ENCODE measurements at places on chromosomes 12 and 14.

- DNase-seq: no peak
These were observed 468.0 kb downstream of the BCAT1 start for GRCh38 chr12:24480766-24481449.

DNA sequence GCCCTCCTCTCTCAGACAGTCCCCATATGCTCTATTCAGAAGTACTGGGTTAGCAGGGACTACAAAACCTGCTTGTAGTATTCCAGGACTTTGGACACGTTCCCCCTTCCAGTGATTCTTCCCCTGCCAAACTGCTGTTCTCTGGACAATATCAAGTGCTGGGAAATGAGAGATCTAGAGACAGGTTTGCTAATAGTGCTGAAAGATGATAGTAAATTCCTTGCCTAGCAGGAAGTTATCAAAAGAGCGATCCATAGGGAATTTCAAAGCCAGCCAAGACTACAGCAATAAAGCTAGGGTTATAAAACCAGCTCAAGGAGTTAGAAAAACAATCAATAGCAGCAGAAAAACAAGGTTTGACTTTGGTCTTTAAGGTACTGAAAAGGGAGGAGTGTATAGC, 15.2 kb downstream of the SLC7A8 start:
- no peak for DNase-seq

- no peak for DNase-seq
These were observed 81.0 kb downstream of the ETV6 start for GRCh38 chr12:11730299-11731041.

- DNase-seq: no peak
These were observed 1054.7 kb downstream of the GALC start for GRCh38 chr14:86938320-86938719.

DNA sequence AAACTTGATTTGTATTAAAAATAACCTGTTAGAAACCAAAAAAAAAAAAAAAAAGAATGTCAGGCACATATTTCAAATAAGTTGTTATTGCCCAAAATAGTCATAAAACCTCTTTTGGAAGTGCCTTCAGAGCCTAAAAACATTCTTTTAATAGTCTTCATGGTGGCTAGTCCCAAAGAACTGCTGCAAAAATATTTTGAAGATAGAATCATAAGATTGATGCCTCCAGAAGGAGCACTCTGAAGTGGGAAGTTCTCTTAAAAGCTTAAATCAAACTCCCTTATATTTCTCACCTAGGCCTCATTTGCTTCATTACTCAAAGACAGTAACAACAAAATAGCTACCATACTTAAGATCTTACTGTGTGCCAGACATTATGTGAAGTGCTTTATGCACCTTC, 27.2 kb upstream of the NT5DC3 start:
- DNase-seq: peak; percentile 63

- peak; percentile 61 for DNase-seq
These were observed 95.5 kb upstream of the ETV6 start for GRCh38 chr12:11553871-11554533.

GRCh38 chr12:98343002-98343567, 172.3 kb upstream of the TMPO start:
- DNase-seq: no peak

DNA sequence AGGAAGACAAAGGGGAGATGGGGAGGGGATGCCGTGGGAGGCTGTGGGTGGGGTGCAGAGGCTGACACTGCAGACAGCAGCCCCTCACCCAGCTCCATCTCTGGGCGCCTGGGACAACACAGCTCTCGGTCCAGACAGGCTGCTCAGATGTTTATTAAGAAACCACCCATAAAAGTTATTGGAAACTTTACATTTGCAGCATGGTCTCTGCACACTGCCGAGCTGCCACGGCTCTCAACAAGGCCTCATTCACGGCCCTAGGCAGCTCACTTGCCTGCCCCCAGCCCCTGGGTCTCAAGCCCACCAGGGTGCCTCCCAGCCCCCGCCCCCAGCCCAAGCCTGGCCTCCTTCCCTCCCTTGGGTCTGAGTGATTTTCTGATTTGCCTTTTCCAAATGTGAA, 21.0 kb upstream of the COL2A1 start:
- no peak for DNase-seq

- peak; percentile 70 for DNase-seq
These were observed 17.6 kb upstream of the RNASE3 start for GRCh38 chr14:20873370-20874177.

DNA sequence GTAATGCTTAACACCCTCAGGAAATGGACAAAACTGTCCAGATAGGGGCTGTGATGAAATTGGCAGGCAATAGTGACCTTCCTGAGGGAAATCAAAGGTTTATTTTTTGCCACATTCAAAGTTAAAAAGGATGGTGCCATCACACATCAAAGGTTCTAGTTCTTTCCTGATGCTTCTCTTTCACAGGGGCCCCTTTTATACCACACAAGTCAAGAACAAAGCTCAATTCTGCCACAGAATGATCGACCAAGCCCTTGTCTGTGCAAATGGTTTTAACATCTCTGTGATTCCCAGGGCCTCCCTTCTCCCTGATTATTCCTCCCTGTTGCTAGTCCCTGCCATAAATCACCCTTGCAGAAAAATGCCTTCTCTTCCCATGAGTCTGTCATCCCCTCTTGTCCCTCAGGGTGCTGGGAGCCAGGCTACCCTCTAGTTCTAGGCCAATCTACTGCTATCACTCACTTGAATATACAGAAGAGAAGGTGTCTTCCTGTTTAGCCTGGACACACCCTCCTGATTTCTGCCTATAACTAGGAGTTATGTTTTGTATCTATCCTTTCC, 22.7 kb downstream of the SMCO2 start:
- DNase-seq: no peak

DNA sequence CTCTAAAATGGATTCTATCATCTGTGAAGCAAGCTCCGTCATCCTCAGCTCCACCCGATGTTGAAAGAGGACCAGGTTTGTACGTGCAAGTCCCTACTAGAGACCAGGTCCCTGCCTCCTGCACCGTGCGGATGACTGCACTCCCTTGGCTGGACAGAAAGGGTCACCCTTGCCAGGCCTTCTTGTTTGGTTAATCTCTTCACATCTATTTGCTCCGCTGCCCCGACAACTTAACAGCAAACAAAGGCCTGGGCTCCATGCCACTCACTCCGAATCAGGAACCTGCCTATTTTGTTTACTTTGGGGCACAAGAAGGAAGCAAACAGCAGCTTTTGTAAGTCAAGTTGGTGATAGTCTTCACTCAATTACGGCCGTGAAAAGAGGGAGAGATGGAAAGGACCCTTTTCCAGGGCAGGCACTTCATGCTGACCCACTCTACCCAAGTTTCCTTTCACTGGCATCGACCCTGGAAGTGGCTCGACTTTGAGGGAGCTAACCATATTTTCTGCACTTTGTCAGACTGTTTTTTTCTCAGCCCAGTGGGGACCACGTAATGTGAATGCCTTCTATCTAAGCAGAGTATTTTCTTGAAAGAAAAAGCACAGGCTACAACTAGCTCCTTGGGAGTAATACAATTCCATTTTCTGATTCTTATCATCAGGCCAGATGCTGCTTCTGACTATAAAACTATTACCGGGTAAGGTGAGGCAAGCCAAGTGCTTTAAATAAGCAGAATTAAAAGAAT, 202.6 kb downstream of the FOXN3 start:
- DNase-seq: no peak

- no peak for DNase-seq
These were observed 30.9 kb downstream of the TBC1D15 start for GRCh38 chr12:71870416-71870815.

- peak; percentile 68 for DNase-seq
These were observed 48.6 kb upstream of the RHOJ start for GRCh38 chr14:63155511-63156185.

- DNase-seq: no peak
These were observed 7.6 kb downstream of the TECPR2 start for GRCh38 chr14:102370305-102370809.

DNA sequence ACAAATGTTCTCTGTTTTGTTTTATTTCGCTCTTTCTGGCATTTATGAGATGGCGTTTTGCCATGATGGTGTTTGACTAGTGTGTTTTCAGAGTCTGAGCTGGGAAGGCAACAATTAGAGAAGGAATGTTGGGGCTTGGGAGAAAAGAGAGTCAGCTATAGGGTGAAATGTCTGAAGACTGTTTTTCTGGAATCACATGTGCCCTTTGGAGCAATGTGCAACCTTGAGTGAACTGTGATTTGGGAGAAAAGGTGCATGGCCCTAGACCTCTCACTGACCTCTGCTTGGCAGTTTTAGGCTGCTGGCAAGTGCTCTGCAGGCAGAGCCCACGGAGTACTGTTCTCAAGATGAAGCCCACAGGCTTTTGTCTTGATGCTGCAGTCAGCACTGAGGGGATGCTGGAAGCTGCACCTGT, 379.9 kb upstream of the PDE3A start:
- DNase-seq: peak; percentile 87

DNA sequence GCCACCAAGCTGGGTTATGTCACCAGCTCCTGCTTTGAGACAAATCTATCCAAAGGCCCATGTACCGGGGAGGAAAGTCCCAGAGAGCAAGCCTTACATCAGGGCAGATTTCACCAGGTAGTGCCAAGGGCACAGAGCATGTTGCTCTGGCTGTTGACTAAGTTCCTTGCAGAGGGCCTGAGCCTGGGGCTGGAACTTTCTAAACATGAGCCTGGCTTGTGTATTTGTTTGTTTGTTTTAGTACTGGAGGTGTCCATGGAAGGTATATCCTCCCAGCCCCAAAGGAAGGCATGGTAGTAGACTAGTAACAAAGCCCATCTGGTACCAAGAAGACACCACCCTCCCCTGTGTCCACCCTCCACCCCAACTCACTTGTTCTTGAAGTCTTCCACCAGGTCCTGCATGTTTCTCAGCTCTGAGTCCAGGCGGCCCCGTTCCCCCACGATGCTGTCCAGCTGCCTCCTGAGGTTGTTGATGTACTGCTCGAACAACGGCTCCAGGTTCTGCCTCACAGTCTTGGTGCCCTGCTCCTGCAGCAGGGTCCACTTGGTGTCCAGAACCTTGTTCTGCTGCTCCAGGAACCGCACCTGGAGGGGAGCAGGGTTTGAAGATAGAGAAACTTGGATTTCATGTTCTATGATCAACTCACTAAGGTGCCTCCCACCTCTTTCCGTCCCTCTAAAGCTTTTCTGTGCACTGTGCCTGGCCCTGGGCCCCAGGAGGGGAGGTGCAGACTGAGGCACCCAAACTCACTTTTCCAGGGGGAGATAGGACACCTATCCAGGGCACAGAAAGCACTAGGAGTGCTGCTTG, 1.4 kb downstream of the KRT5 start:
- DNase-seq: no peak

GRCh38 chr12:116539905-116540482, 19.2 kb upstream of the MAP1LC3B2 start:
- DNase-seq: peak; percentile 75

- DNase-seq: peak; percentile 12
These were observed 9.2 kb downstream of the CABP1 start for GRCh38 chr12:120649442-120650232.

DNA sequence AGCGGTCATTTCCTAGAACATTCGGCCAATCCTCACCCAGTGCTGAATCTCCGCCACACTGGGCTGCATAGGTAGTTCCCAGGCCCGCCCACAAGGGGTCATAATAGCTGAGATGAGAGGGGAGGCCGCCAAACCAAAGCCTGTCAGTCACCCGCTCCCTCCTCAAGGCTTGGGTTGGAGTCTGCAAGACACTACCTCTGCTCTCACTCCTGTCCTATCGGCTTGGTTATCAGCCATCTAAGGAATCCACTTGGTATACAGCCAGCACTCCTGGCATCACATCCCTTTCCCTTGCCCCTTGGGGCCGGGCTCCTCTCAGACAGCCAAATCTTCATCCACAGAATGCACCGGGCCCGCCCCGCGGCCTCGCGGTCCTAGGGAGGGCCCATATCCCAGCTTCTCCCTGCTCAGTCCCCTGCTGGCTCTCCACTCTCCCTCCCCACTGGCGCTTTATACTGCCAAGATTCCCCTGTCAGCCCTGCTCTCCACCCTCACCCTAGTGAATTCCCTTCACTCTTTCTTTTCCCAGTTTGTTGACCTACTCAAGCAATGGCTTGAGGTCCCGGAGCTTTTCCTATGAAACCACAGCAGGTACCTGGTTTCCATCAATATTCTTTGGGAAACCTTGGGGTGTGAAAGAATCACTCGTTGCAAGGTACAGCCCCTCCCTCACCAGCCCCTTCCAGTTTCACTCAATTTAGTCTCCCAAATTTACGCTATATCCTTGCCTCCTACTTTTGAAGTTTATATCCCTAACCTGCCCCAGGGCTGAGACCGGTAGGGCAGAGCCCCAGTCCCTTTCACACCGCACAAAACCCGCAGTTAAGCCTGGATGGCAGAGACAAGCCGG, 1.4 kb downstream of the IFFO1 start:
- DNase-seq: peak; percentile 77

GRCh38 chr14:81132468-81132867, 88.3 kb downstream of the GTF2A1 start:
- DNase-seq: no peak

DNA sequence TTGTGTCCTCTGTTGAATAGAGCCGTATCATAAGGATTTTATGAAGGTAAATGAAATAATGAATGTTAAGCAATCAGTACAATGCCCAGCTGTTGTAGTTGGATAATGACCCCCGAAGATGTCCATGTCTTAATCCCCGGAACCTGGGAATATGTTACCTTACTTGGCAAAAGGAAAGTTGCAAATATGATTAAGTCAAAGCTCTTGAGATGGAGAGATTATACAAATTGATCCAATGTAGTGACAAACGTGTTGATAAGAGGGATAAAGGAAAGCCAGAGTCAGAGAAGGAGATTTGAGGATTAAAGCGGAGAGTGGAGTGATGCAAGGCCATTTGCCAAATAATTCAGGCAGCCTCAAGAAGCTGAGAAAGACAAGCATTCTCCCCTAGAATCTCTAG, 19.2 kb upstream of the MGAT4C start:
- DNase-seq: no peak

GRCh38 chr12:56145217-56145616, 7.2 kb upstream of the MYL6B start:
- no peak for DNase-seq

DNA sequence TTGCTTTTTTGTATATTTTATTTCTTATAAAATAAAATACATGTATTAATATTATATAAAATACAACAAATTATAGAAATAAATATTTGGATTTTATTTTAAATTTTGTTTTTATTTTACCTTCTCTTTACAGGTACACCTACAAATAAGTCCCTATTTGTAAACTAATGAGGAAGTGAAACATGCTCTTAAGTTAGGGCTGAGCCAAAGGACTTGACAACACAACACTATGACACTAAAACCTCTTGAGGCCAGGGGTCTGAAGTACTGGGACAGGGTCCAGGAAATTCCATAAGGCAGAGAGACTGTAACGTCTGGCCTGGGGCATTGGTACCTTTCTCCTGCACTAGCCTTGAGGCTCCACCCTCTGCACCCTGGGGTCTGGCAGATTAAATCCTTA, 293.2 kb downstream of the FOXN3 start:
- no peak for DNase-seq

GRCh38 chr12:18684430-18684829, 53.4 kb downstream of the PLCZ1 start:
- no peak for DNase-seq

DNA sequence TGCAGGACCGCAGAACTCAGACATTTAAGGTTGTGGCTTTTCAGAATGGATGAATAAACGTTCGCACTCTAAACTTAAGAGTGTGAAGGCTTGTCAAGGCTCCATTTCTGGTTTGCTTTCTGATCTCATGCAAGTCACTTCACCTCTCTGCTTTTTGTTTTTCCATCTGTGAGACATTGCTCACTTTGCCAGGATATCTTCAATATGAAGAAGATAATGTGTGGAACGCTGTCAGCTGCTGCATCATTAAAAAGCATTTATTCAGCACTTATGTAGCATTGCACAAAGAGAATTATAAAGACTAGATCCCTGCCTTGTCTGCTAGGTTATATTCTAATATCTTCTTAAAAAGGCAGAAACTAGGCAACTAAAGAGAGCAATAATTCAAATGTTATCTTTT, 172.2 kb downstream of the CACNA1C start:
- no peak for DNase-seq

Data from fibroblast of skin of scalp (primary cell).